ENCODE measurements at places on chromosomes 6 and 20. TPM values are rescaled to one million over a fixed set of nuclear protein-coding genes. Genes with fewer than 3 reads are reported as not detected.

Gene ZBTB2
- total RNA-seq = 5.4 TPM

Gene IMPG1
- total RNA-seq = 0.06 TPM

Gene NHLRC1
- 1.3 TPM for total RNA-seq

Gene GTSF1L
- total RNA-seq = not detected

Gene EYS
- 0.25 TPM for total RNA-seq

- no peak for DNase-seq
Measured at GRCh38 chr6:148945301-148946021, 198.6 kb downstream of the UST start.

DNA sequence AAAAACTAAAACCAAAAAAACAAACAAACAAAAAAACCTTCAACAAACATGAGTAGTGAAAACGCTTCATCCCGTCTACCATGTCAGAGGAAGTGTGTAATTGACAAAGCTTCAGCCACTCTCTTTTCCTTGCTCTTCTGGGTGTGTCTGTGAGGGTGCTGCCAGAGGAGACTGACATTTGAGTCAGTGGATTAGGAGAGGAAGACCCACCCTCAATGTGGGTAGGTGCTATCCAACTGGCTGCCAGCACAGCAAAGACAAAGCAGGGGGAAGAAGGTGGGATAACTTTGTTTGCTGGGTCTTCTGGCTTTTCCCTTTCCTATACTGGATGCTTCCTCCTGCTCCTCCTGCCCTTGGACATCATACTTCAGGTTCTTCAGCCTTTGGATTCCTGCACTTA lies 145.6 kb downstream of the TASP1 start:
- DNase-seq = no peak

DNA sequence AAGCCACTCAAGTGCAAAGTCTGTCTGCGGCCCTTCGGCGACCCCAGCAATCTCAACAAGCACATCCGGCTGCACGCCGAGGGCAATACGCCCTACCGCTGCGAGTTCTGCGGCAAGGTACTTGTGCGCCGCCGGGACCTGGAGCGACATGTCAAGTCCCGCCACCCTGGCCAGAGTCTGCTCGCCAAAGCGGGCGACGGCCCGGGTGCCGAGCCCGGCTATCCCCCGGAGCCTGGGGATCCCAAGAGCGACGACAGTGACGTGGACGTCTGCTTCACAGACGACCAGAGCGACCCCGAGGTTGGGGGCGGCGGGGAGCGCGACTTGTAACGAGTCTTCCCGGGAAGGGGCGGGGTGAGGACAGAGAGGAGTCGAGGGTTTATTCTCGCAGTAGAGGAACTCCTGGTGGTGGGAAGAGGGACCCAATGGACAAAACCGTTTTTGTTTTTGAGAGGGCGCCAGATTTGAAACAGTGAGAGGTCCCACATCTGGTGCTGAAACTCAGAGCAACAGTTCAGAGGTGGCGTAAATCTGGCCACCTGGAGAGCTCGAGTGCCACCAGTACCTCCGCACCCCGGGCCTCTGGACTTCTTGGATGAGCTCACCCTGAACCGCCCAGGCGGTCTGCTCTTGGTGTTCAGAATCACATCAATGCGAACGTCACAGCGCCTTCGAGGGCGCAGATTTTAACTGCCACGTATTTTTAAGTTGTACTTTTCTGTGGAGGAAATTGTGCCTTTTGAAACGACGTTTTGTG lies 8.0 kb downstream of the PRDM13 start:
- no peak for DNase-seq

- DNase-seq = no peak
Measured at GRCh38 chr20:48538856-48539255, 288.9 kb downstream of the PREX1 start.

DNA sequence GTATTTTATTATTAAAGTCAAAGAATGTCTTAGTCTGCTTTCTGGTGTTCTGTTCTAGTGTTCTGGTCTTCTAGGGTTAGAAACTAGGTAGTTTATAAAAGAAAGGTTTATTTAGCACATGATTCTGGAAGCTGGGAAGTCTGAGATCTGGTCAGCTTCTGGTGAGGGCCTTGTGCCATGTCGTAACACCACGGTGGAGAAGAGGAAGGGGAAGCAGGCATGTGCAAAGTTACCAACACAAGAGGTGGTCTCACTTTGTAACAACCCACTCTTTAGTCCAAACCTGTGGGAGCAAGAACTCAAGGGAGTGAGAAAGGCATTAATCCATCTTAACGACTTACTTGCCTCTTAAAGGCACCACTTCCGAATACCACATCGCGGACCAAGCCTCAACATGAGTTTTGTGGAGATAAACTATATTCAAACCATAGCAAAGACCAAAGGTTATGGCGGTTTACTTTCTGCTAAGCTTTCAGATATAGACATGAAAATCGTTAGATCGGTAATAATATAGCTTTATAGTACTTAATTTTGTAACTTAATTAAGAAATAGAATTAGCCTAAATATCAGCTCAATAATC lies 99.4 kb downstream of the NCOA3 start:
- DNase-seq = no peak

All from pancreas (tissue), 10 donors.